Naive thymus-derived CD4-positive, alpha-beta T cell (primary cell): ENCODE measurements at places on chromosomes 6 and 20.

- DNase-seq = no peak
These were observed 36.3 kb upstream of the DDR1 start for GRCh38 chr6:30847971-30848436.

DNA sequence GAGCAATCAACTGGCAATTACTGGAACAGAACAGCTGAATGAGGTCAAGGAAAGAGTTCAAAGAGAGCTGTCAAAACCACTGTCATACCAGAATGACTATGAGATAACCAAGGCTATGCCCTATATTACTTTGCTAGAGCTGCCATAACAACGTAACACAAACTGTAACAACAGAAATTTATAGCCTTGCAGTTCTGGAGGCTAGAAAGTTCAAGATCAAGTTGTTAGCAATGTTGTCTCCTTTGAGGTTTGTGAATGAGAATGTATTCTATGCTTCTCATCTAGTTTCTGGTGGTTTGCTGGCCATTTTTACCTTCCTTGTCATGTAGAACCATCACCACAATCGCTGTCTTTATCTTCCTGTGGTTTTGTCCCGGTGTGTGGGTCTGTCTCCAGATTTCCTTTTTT is 1323.0 kb upstream of the GJE1 start:
- DNase-seq = no peak

DNA sequence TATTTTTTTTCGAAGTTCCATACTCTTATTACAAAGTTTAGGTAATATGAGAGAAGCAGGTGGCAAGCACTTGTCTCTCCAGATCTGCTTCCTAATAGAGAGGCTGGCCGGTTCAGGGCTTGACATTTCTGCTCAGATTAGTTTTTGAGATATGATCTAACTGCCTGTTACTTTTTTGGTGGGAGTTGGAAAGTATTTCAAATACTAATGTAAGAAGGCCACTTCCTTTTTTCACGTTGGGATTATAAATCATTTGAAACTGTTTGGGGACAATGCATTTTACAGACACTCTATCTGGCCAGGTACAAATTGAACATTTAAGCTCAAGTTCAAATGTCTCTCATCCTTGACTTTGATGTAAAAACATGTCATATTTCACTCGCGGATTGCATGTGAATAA is 222.1 kb upstream of the SULF2 start:
- DNase-seq = no peak

GRCh38 chr6:21181866-21182265 is 411.7 kb upstream of the SOX4 start:
- no peak for DNase-seq

GRCh38 chr20:45456632-45457031 is 12.9 kb upstream of the WFDC2 start:
- DNase-seq = no peak
